DMS 273 treated with DMSO at 0.1 percent for 48 hours (cell line): ENCODE measurements at places on chromosomes 1 and 21.

- DNase-seq, result no peak
Measured at GRCh38 chr1:22398656-22399420, 52.8 kb upstream of the ZBTB40 start.

GRCh38 chr1:42096554-42096953, 56.7 kb upstream of the GUCA2B start:
- no peak for DNase-seq

DNA sequence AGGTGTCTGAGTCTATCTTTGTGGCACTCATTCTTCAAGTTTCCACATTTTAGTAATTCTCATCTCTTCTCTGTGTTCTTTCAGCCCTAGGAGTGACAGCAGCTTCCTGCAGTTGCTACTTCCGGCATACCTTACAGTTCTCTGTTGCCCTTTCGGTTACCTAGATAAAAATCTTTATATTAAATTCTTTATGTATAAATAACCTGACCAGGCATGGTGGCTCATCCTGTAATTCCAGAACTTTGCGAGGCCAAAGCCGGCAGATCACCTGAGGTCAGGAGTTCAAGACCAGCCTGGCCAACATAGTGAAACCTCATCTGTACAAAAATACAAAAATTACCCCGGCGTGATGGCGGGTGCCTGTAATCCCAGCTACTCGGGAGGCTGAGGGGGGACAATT, 62.9 kb downstream of the CDKN2C start:
- no peak for DNase-seq

GRCh38 chr1:236429715-236430274, 35.7 kb downstream of the EDARADD start:
- no peak for DNase-seq

- no peak for DNase-seq
Measured at GRCh38 chr1:2555634-2556276, 416 bp upstream of the TNFRSF14 start.

GRCh38 chr1:228475812-228476211, 11.4 kb upstream of the RNF187 start:
- DNase-seq, result no peak

DNA sequence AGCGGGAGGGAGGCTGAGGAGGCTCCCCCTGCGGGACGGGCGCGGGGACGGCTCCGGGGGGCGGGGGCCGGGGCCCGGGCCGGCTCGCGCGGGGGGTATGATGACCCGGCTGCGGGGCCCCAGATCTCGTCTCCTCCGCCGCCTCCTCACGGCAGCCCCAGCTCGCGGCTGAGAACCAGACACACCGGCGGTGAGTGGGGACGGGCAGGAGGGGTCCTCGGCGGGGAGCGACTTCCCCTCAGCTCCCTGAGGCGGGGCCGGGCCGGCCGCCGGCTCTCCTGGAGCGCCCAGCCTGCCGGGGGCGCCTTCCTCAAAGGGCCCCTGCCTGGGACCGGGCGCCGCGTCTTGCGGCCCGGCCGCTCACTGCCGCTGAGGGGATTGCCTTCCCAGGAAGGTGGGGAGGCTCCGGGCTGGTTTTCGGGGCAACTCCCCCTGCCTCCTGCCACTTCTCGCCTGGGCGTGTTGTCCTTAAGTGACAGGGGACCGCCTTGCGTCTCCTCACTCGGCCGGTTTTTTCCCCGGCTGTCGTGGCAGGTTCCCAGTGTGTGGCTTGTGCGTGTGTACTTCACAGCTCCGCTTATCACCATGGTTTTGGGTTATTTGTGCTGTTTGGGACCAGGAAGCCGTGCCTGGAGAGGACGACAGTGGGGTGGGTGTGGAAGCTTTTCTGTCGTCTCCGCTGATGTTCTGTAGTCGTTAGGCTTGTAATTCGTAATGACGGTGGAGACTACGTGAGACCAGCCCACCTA, 800 bp downstream of the HIPK1 start:
- DNase-seq, result no peak

GRCh38 chr21:45297869-45298268, 10.2 kb upstream of the POFUT2 start:
- DNase-seq, result no peak

- no peak for DNase-seq
Measured at GRCh38 chr1:116556289-116557006, 14.4 kb downstream of the CD58 start.

DNA sequence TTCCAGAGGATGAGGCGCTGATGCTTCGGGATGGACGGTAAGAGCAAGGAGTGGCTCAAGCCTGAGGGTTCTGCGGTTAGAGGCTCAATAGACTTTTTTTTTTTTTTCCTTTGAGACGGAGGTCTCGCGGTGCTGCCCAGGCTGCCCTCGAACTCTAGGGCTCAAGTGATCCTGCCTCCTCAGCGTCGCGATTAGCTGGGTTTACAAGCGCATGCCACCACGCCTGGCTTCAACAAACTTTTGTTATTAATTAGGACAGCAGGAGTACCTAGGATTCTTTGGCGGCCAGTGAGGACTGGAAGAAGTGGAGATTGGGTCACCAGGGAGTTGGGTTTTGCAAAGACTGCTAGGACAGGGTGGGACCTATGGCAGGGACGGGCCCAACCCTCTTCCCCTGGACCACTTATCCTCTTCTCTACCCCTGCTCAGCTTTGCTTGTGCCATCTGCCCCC, 587 bp downstream of the SCNM1 start:
- DNase-seq, result no peak

GRCh38 chr1:105664495-105664894, 1392.0 kb upstream of the PRMT6 start:
- no peak for DNase-seq

- no peak for DNase-seq
Measured at GRCh38 chr1:18723701-18724411, 93.2 kb downstream of the PAX7 start.

DNA sequence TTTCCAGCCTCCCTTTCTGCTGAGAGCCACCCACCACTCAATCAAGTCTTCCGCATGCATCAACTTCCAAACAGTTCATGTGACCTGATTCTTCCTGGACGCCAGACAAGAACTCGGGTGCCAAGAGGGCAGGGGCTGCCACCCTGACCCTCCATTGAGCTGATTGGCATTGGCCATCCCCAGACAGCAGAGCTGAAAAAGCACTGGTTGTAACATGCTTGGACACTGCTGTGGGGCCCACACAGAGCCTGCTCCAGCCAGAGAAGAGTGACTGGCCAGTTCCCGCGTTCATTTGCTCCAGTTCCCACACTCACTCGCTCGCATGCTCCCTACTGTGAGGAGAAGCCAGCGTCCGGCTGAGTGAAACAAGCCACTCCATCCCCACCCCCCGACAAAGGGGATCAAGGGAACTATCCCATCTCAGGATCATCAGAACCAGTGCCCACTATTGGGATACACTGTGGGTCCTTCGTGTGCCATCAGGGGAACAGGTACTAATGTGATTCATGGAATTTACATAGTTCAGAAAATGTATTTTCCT, 420.3 kb downstream of the NPHP4 start:
- DNase-seq, result no peak

- DNase-seq, result no peak
Measured at GRCh38 chr1:99544328-99544727, 101.6 kb upstream of the PALMD start.

- no peak for DNase-seq
Measured at GRCh38 chr21:32206631-32207405, 72.0 kb downstream of the MIS18A start.

- DNase-seq, result no peak
Measured at GRCh38 chr1:88985692-88986091, 6.7 kb downstream of the KYAT3 start.

DNA sequence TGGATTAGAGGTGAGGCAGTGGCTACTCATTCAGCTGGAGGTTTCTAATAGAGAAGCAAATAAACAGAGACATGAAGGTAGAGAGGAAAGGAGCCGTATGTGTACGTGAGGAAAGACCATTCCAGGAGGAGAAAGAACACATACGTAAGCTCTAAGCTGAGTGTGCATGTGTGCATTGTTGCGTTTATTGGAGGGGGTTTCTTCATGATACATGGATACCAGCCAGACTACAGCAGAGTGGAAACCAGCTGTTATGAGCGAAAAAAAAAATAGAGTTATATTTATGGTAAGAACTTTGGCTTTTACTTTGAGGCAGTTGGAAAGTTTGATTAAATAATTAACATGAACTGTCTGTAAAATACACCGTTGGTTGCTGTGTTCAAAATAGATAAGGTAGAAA, 173.4 kb upstream of the RGS18 start:
- DNase-seq, result no peak

DNA sequence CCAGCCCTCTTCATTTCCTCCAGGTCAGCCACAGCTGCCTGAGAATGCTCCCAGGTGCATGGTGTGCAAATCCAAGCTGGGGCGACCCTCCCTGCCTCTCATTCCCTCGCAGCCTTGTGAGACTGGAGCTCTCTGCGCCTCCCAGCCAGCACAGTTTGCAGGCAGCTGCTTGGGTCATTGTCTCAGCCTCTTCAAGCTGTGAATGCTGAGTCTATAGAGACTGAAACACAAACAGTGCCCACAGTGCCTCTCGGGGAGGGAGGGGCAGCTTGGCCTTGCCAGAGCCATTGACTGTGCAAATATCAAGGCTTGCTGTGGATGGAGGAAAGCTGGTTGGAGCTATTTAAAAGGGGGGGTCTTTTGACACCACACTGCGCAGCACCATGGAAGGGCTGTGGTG, 10.6 kb downstream of the PLXNA2 start:
- DNase-seq, result no peak
